ENCODE measurements at places on chromosomes 2 and 18.

- no peak for DNase-seq
Measured at GRCh38 chr2:905091-905832, 45.4 kb upstream of the SNTG2 start.

DNA sequence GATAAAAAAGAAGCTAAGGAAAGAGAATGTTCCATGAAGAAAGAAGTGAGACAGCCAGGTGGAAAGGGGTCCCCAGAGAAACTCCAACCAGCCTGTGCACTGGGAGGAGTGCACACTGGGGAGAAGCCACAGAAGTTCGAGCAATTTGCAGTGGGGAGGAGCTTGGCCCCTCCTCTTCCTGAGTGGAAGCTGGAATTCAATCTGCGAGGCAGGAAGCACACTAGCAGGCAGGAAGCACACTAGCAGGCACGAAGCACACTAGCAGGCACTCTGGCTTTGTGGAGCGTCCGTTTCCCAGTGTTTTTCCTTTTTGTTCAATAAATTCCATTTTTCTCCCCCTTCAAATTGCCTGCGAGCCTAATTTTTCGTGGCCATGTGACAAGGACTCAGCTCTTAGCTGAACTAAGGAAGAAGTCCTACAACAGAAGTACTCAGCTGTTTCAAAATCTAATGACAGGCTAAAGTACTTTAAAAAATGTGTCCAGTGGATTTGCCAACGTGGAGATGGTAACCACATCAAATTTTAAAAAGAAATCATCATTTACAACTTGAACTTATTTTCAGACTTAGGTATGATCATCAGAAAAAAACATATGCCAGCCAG lies 21.4 kb upstream of the SPIRE1 start:
- DNase-seq = no peak

DNA sequence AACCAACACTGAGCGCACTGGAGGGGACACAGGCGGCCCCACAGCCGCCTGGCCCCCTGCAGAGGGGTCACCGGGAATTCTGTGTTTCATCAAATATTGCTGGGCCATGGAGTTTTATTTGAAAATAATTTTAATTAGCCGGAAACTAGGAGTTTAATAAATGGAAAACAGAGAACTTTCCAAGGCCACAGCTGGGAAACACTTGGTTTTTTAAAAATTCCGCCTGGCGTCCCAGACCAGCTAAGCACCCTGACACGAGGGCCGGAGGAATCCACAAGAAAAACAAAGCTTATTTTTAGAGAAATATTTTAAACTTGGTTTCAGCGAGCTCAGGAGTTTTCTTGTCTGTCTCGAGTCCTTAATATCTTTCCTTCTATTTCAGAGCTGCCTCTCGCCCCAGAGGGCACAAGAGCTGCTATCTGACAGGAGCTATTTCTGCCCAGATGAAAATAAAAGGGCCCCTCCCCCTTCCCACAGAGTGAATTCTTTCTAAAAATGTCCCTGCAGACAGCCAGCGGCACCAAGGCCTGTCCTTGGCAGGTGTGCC lies 8.2 kb downstream of the ZFP36L2 start:
- no peak for DNase-seq

DNA sequence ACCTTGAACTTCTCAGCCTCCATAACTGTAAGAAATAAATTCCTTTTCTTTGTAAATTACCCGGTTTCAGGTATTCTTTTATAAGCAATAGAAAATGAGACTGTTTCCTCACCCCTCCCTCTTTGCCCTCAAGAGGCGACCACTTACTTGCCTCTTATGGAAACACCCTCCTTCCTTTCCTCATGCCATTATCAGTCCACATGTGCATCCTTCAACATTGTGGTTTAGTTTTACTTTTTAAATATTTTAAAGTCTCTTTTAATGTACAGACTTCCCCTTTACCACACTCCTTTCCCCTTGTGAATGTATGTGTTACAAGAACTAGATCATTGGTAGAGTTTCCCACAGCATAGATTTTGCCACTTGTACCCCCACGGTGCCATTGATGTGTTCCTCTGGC lies 202.4 kb upstream of the SIX2 start:
- DNase-seq = no peak

GRCh38 chr2:236894791-236895190 lies 190.9 kb upstream of the COPS8 start:
- no peak for DNase-seq

GRCh38 chr2:26975102-26975501 lies 4.7 kb downstream of the MAPRE3 start:
- no peak for DNase-seq

DNA sequence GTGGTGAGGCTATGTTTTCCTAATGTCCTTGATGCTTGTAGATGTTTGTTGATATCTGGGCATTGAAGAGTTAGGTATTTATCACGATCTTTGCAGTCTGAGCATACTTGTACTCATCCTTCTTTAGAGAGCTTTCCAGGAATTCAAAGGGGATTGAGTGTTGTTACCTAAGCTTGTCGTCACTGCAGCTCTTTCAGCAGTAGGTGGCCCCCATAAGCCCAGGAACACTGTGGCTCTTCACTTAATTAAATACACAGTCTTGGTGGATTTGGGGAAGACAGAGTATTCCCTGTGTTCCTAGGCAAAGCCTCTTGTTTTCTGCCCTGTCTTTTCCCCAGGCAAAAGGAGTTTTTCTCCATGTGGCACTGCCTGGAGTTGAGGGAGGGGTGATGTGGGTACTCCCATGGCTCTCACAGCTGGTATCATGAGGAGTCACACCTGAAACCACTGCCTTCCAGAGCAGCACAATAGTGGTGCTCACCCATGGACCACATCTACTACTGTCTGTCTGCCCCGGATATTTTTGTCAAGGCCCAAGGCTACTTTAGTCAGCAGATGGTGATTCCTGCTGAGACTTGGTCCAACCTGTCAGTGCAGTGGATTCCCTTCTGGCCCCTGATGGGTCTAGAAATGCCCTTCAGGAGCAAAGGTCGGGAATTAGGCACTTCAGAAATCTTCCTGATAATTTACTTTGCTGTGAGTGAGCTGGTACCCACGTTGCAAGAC lies 95.7 kb downstream of the GALNT13 start:
- DNase-seq = no peak

- no peak for DNase-seq
Measured at GRCh38 chr18:30572214-30572613, 470.3 kb downstream of the DSC3 start.

GRCh38 chr2:148338541-148338940 lies 306.0 kb upstream of the EPC2 start:
- DNase-seq = no peak

DNA sequence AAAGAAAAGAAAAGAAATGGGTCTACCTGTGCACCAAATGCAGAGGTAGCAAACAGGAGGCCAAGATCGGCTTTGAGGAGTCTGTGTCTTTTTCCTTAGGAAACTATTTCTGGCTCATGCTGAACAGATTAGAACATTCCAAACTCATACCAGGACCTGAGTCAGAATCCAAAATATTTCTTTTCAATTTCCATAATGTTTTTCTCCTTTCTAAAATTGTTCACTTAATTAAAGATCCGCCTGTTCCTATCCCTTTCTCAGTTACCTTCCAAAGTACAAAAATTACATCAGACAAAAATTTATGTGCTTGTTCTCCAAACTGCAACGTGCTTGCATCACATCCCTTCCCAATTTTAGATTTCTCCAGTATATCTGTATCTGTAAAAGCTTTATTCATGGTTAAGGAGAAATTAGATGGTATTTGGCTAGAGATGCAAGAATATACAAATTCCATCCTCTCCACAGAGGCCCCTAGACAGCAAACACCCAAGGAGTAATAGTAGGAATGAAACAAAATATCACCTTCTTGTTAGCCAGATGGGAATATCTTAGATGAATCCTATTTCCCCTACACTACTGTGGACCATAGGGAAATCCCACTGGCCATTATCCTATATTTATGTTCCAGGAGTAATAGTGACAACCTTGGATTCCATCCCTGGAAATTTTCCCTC lies 130.6 kb downstream of the LNPK start:
- DNase-seq = no peak

- DNase-seq = no peak
Measured at GRCh38 chr18:79798999-79799370, 1.2 kb downstream of the KCNG2 start.

GRCh38 chr2:101340141-101340551 lies 31.6 kb upstream of the RNF149 start:
- no peak for DNase-seq

- no peak for DNase-seq
Measured at GRCh38 chr2:67997528-67997900, 65.3 kb downstream of the C1D start.

- no peak for DNase-seq
Measured at GRCh38 chr2:85866165-85866659, 22.6 kb downstream of the ST3GAL5 start.

- no peak for DNase-seq
Measured at GRCh38 chr2:128304715-128305554, 13.7 kb downstream of the HS6ST1 start.

DNA sequence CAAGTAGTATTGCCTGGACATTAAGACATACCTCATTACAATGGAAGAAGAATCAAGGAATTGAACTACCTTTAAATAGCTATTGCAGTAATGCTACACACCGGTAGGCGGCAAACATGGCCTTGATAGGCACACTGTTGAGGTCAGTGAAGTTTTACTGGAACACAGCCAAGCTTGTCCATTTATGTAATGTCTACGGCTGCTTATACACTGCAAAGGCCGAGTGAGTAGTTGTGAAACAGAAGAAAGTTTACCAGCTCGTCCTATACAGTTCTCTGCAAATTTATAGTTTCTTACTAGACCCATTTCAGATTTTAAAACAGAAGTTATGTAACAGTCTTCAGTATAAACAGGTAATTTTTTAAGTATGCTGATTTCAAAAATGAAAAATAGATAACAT lies 38.8 kb downstream of the PPP4R1 start:
- DNase-seq = no peak

DNA sequence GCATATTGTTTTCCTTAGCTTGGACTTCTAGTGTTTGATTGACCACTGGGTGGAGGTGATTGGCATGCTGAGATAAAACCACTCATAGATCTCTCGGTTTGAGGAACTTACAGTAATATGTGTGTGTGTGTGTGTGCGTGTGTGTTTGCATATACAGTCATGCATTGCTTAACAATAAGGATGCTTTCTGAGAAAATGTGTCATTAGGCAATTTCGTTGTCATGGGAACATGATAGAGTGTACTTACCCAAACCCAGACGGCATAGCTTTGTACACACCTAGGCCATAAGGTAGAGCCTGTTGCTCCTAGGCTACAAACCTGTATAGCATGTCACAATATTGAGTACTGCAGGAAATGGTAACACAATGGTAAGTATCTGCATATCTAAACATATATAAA lies 167.3 kb downstream of the NYAP2 start:
- DNase-seq = no peak

DNA sequence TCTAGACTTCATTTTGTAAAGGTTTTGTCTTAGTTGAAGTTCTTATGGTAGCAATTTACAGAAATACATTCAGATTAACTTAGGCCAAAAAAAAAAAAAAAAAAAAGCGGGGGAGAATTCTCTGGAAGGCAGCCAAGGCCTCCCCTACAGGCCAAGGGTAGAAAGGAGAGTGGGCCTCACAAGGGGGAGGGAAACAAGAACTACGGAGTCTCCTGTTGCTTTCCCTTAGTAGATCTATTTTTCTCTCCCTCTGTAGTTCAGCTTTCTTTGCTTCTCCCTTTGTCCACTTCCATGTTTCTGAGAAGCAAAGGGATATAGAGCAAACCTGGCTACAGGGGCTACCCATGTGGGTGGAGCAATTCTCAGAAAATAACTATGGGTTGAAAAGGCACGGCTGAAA lies 2.4 kb upstream of the STK11IP start:
- DNase-seq = no peak

DNA sequence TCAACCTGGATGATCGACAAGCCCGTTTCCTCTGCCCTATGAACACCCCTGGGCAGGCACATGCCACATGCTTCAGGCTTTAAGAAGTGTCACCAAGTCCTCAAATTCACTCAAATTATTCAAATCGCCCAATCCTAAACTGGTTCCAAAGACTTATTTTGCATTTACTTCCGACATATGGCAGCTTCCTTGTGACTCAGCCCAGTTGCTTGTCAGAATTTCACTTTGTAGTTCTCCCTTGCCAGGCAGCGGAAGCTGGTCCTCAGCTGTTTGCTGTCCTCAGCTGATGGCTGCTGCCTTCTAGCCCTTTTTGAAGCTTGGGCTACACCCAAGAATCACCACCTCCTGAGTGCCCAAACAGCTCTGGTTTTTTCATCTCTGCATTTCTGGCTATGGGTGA lies 105.4 kb upstream of the LMAN1 start:
- DNase-seq = no peak

DNA sequence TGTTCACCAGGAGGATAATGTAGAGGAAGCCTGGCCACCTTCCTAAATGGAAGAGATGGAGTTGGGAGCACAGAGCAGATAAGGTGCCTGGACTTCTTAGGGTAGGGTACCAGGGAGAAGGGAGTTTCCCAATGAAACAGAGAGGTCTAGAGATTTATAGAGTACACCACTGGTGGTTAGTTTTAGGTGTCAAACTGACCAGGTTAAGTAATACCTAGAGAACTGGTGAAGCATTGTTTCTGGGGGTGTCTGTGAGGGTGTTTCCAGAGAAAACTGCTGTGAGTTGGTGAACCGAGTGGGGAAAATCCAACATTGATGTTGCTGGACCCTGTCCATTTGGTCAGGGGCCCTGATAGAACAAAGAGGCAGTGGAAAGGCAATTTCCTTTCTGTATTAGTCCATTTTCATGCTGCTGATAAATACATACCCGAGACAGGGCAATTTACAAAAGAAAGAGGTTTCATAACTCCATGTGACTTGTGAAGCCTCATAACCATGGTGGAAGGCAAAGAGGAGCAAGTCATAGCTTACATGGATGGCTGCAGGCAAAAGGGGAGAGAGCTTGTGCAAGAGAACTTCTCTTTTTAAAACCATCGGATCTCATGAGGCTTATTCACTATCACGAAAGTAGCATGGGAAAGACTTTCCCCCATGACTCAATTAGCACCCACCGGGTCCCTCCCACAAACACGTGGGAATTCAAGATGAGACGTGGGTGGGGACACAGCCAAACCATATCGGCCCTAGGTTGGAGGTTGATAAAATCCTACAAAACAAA lies 260.8 kb downstream of the CBLN2 start:
- DNase-seq = no peak

DNA sequence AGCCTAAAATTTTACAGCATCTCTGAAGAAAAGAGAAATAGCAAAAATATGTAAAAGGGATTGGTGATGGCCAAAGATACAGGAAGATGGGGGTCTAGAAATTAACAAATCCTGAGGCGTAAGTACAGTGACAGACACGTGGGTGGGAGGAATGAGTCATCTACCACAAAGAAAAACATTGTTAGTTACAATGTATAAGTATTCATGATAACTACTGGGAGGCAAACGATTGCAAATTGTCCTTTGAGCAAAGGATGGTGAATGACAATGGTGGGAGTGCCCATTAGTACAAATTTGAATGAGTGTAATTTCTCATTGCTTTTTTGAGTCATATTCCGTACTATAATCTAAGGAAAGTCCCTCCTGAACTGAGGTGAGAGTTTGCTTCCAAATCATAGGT lies 809.0 kb upstream of the FAM98A start:
- DNase-seq = no peak

GRCh38 chr2:148282201-148282600 lies 261.3 kb downstream of the MBD5 start:
- no peak for DNase-seq

Measured in stimulated activated CD8-positive, alpha-beta memory T cell treated with anti-CD3 and anti-CD28 coated beads, Interleukin-12 subunit alpha, Interleukin-12 subunit beta, amount 100 ng/mL, for 4 hours (primary cell).